Stimulated activated memory B cell treated with anti-CD40 and anti-IgM and Interleukin-4, amounts not matched to agents 10 μg/mL and 1 μg/mL and 100 μg/mL, for 72 hours (primary cell): ENCODE measurements at places on chromosomes 2 and 18.

GRCh38 chr2:9741110-9741509, 102.2 kb upstream of the TAF1B start:
- no peak for ATAC-seq

DNA sequence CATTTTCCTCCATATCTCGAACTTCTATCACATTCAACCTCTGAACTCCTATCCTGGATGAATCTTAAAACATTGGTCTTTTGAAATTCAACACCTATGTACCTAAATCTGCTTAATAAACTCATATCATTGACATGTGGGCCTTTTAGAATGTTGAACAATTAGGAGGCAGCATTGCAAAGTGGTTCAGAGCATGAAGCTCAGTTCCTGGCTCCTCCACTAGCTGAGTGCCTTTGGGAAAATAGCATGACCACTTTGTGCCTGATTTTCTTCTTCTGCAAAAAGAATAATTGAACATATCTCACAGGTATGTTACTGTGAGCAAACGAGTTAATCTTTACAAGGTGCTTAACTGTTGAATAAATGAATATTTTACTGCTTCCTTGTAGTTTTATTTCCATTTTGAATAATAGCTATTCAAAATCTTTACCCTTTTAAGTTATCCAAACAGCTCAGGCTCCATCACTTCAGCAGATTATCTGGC, 14.3 kb upstream of the ITPRID2 start:
- ATAC-seq = no peak

DNA sequence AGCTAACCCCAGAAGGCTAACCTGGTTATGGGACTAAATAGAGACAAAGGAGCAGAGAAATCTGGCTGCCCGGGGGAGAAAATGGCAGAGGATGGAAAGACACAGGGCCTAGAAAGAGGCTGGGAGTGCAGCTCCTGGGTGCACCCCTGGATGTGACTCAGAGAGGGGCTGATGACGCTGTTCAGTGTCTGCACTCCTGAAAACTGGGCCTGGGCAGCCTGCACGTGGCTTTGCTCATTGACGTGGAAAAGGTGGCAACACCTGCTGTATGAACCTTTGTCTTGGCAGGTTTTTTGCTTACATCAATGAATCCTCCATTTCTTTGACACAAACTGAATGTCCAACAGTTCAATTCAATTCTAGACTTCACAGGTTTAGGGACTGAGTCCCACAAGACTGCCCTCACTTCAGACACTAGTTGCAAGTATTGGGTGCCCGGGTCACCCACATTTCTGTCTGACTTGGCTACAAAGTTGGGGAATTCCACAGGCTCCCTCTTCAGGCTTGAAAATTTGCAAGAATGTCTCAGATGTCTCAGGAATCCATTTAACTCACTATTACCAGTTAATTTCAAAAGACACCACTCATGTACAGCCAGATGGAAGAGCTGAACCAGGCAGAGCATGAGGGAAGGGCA, 47.3 kb upstream of the PUM2 start:
- no peak for ATAC-seq

DNA sequence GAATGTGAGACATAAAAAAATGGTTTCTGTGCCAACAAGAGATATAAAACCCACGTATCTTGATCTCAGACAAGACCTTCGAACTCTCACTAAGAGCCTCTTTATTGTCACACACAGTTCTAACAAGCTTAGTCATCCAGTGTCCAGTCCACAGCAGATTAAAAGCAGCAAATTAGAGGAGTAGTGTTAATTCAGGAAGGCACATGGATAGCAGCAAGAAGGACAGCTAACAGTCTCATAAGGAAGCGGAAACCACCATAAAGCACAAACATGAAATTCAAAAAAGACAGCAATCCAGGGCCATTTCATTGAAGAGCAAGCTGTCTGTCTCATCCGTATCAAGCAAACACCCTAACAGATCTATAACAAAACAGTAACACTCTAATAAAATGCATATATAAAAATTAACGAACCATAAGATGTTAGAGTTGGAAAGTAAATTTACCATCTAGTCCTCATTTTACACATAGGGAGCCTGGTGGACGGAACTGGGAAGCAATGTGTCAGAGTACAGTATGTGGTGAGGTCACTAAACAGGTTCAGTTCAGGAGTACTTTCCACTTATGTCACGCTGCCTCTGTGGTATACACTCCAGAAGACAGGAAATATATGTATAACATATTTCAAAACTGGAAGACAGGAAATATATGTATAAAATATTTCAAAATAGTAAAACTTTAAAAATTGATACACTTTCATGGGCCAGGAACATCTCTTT, 18.3 kb downstream of the AAK1 start:
- no peak for ATAC-seq

DNA sequence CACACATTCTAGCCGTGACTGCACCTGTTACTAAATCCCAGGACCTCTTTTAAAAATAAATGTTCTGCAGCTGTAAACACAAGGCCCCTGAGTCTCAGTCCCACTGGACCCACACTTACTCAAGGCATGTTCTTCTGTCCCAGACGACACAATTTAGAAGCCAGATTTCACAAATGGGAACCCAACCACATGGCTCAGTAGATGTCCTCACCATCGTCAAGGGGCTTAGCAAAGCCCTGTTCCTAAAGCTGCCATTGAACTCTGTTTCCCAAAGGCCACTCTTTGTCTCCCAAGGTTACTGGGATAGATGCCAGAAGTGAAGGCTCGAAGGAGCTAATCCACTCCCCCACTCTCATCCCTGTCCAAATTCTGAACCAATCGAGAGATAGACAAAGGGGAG, 301.0 kb downstream of the GALR1 start:
- ATAC-seq = no peak

- no peak for ATAC-seq
These were observed 32.1 kb downstream of the RHOB start for GRCh38 chr2:20478961-20479360.
